Hypothalamus (tissue), 51 donors: ENCODE measurements at places on chromosomes 11 and 22.

DNA sequence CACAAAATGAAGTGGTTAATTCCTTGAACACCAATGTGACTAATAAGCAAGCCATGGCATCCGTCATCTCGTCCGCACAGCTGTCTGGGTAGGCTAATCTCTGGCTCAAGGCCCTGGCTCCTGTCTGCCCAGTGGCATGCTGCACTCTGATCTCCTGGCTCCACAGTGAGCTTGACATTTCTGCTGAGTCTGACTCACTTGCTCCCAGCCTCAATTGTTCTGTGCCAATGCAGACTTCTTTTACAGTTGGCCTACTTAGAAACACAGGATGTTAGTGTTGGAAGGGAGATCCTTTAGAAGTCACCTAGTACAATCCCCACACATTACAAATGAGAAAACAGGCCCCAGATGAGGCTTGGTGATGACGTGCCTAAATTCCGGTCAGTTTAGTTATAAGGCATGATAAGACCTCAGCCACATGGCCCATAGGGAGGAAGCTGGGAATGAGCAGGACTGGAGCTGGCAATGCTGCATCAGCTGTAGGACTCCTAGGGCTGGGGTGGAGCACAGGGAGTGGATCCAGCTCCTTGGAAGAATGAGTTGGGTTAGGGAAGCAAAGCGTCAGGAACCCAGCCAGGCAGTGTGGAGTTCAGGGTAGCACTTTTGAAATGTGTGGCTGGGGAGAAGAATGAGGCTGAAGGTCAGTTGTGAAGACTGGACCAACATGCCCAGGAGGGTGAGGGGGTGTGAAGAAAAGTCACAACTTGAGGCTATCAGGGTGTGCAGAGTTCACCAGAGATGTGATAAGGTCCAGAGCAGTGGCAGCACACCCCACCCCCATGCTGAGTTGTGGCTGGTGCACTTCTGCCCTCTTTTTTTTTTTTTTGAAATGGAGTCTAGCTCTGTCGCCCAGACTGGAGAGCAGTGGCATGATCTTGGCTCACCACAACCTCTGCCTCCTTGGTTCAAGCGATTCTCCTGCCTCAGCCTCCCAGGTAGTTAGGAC lies 70.2 kb upstream of the EED start:
- peak; percentile 29 for DNase-seq

- no peak for DNase-seq
Observed at GRCh38 chr22:32745251-32745995, 56.1 kb upstream of the TIMP3 start.

GRCh38 chr11:60455531-60456042 lies at the start of gene MS4A1:
TSS of gene MS4A1 (plus strand) at chr11:60455847. CDS start at chr11:60462375, 6,528 bp downstream.
- DNase-seq, result no peak

DNA sequence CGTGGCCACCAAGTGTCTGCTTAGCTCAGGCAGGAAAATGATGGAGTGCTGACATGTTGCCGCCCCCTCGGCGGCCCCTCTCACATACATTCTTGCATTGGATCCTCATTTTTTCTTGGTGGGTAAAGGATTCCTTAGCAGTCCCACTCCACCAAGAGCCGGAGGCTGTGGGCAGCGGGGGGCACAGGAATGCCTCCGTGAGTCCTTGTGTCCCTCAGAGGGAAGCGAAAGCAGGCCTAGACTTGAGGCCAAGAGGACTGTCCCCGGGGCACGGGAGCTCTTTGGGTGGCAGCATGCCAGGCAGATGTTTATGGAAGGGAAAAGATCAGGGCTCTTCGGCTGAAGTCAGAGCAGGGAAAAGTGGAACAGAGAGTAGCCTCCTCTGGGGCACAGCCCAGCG lies 21.6 kb downstream of the LRFN4 start:
- DNase-seq, result no peak

DNA sequence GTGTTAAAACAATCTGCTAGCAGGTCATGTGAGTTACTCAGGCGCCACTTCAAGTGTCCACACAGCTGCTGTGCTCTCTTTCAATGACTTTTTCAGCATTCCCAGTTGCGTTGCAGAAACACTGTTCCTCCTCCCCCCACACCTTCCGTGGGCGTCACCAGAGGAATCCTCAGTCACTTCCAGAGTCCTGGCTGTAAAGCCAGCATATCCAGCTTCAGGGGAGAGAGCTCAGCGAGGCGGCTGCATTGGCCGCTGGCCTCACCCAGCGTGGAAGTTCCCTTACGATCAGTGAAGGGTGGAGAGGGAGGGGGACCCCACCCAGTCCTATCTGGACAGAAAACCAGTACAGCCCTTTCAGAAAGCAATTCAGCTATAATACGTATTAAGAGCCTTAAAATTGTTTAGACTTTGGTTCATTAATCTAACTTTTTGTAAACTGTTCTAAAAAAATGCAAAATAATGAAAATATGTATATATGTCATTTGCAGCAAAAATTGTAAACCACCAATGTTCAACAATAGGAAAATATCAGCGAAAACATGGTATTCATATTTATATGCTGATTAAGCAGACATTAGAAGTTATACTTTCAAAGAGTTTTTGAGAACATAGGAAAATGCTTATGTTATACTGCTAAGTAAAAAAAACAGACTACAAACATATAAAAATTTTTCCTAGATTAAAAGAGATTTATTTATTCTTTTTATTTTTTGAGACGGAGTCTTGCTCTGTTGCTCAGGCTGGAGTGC lies 2.8 kb upstream of the ANO9 start:
- no peak for DNase-seq

DNA sequence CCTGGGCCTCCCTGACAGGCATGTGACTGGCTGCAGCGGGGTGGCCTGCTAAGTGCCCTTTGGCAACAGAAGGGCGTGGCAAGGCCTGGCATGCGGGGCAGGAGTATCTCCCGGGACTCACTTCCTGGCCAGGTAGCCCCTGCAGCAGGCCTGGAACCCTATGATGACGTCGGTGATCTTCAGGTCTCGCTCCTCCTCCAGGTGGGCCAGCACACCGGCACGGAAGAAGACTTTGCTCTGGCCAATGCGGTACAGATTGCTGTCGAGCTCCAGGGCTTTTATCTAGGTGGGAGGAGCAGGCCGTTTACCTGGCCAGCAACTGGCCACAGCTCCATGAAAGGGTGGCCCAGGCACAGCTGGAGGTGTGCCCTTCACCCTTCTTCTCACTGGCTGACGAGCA lies 50.9 kb downstream of the APOL1 start:
- DNase-seq, result no peak
